ENCODE measurements at places on chromosomes 12 and 14.

DNA sequence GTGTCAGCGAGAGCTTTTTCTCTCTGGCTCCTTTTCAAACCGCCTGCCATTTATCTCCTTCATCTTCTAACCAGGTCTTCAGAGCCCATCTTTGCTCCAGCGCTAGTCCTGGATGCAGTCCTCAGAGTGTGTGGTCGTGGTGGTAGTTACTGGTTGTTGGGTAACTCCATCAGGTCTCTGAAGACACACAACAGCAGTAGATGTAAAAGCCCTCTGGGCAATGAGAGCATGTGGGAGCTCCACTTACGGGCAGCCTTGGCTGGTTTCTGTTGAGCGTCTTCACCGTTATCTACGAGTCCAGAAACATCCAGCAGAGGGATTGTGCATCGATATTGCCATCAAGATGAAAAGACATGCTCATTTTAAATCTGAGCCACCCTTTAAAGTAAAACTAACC, 61.2 kb downstream of the FBXL14 start:
- DNase-seq = no peak

- DNase-seq = no peak
These were observed 23.8 kb upstream of the MBIP start for GRCh38 chr14:36344211-36344610.

GRCh38 chr12:91379051-91379775, 196.6 kb upstream of the DCN start:
- no peak for DNase-seq

- DNase-seq = no peak
These were observed 1.8 kb downstream of the IFT43 start for GRCh38 chr14:75987201-75987970.

DNA sequence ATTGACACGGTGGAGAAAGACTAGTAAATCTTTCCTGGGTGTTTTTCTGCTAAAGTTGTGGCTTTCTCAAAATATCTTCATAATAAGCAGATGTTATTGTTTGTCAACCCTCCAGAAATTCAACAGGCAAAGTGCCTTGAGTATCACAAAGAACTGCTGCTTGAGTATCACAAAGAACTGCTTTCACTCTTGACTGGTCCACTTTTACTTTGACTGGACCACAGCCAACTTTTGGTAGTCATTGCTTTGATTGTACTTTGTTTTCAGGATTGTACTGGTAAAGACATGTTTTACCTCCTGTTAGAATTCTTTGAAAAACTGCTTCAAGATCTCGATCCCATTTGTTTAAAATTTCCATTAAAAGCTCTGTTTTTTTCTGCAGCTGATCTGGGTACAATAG, 62.6 kb downstream of the PDZRN4 start:
- no peak for DNase-seq

- DNase-seq = no peak
These were observed 22.3 kb downstream of the PPM1H start for GRCh38 chr12:62912644-62913043.

GRCh38 chr14:36655963-36656686, 5.5 kb upstream of the PAX9 start:
- no peak for DNase-seq
